ENCODE measurements at places on chromosomes 11 and 22. TPM values are rescaled to one million over a fixed set of nuclear protein-coding genes. Genes with fewer than 3 reads are reported as not detected.

The ARHGAP20 gene
- total RNA-seq = 1.7 TPM

The GAL gene
- total RNA-seq = not detected

DNA sequence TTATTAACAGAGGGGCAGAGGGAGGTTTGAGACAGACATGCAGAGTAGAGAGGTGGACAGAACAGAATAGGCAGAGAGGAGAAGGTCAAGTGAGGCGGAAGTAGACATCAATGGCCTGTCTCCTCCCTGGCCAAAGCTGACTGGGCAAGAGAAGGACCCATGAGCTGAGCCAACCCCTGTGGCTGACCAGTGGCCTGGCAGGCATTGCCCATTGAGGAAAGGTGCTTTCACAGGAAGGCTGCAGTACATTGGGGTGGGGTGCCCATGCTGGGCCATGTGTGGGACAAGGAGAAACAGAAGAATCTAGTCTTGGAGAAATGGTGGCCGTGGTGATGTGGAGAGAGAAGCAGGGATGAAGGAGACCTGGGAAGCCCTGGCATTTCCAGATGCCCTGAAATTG lies 76.0 kb downstream of the MYEOV start:
- DNase-seq = no peak

DNA sequence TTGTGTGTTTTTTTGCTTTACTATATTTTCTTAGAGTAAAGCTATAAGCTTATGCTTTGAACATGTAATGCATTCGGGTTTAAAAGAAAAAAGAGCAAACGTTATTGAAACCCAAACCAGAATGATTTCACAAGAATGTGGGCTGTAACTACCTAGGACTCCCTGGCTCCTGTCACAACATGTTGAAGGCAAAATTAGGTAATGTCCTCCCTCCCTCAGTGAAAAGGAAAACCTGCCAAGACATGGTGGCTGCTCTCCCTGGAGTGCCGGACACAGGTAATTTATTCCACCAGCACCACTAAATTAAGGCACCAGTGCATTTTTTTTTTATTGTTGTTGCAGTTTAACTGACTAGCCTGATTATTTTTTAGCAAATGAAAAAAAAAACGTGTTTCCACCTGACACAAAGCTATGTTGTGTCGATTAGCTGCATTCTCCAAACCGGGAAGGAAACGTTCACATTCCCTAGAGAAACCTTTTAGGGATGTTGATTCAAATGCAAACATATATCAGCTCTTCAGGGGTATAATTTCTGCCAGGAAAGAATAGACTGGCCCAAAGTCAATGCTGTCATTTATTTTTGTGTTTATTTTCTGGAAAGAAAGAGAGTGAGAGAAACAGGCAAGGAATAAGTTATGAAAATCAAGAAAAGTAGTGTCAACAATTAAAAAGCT lies 134.6 kb downstream of the CCDC34 start:
- no peak for DNase-seq

The EFCAB6 gene
- total RNA-seq = 6.7 TPM

The KIRREL3 gene
- 0.25 TPM for total RNA-seq

DNA sequence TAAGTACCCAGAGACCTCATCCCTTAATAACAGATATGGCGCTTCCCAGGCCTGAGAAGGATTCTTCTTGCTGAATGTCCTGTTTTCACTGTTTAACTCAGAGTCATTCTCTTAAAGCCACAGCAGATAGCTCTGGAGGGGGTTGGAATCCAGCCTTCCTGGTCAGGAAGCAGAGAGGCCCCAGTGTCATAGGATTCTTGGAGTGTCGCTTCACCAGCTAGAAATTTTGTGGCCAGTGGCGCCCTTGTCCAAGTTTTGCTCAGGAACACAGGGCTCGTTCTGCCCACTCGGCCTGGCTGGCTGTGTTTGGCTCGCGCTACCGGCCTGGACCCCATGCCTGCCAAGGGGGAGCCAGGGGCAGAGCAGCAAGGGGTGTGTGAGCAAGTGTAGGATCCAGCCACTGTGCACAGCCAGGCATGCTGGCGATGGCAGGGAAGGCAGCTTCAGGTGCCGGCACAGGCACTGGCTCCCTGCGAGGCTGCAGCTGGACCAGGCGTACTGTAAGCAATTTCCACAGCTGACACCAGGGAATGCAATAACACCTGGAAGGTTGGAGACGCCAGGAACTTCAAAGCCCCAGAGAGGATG lies 214.8 kb upstream of the SESN3 start:
- DNase-seq = no peak

The FBXO7 gene
- 85.6 TPM for total RNA-seq

All from ovary (tissue), 10 donors.